ENCODE measurements at places on chromosomes 11 and 22.

DNA sequence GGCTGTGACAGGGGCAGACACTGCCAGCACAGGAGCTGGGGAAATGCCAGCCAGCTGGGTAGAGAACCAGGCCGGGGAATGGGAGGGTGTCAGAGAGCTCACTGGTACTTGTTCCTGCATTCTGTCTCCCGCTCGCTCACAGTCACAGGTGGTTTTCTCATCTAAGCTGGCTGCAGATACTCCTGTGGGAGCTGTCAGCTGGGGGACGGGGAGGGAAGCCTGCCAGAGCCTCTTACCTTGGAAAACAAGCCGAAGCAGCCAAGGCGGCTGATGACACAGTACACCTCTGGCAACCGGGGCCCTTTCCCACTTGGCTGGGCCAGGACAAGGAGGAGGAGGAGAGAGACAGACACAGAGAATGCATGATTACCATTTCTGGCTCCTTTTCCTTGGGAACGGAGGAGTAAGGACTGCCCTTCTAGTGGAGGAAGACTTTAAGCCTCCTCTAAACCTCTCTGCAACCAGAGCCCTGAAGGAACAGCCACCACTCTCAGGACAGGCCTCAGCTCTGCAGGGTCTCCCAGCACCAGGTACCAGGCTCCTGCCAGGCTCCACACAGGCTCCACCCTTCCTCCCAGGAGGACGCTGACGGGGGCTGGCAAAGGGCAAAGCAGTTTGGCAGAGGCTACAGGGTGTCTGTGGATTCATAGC, 25.1 kb downstream of the RPL27A start:
- DNase-seq, result no peak

GRCh38 chr11:59224351-59224928, 11.7 kb upstream of the MPEG1 start:
- DNase-seq, result no peak

GRCh38 chr11:72249961-72250360, 6.0 kb upstream of the PHOX2A start:
- no peak for DNase-seq

GRCh38 chr22:49845666-49846459, 7.8 kb upstream of the ZBED4 start:
- no peak for DNase-seq

GRCh38 chr22:38487946-38488345, 18.2 kb downstream of the DDX17 start:
- no peak for DNase-seq

- no peak for DNase-seq
Measured at GRCh38 chr22:36831717-36832116, 14.9 kb upstream of the PVALB start.

GRCh38 chr11:125345421-125346178, 150.5 kb downstream of the FEZ1 start:
- DNase-seq, result no peak

Measured in activated naive CD4-positive, alpha-beta T cell (primary cell).